ENCODE measurements at places on chromosomes 1 and 21. TPM values are rescaled to one million over a fixed set of nuclear protein-coding genes. Genes with fewer than 3 reads are reported as not detected.

COA6 gene
- 42.7 TPM for total RNA-seq

GRCh38 chr1:234262754-234263105 is 110.5 kb upstream of the COA6 start:
- no peaks in the 10 kb centered on the region for H3K4me1 ChIP-seq
- H3K27ac ChIP-seq, result no peak overlapping the region
- H3K36me3 ChIP-seq, result no peaks in the 10 kb centered on the region
- no peak overlapping the region for H3K4me3 ChIP-seq
- H3K27me3 ChIP-seq, result no peaks in the 10 kb centered on the region

- H3K27ac ChIP-seq, result no peak overlapping the region
- H3K27me3 ChIP-seq, result peaks cover 6% of the 10 kb centered on the region
- H3K4me1 ChIP-seq, result no peaks in the 10 kb centered on the region
- no peaks in the 10 kb centered on the region for H3K36me3 ChIP-seq
Measured at GRCh38 chr21:46622226-46622625, 13.2 kb upstream of the PRMT2 start.

VWA5B1 gene
- not detected for total RNA-seq

LIN28A gene
- total RNA-seq, result not detected
